Stimulated activated CD8-positive, alpha-beta memory T cell treated with anti-CD3 and anti-CD28 coated beads, Interleukin-12 subunit alpha, Interleukin-12 subunit beta, amount 100 ng/mL, for 1 hour (primary cell): ENCODE measurements at places on chromosomes 3 and 15.

DNA sequence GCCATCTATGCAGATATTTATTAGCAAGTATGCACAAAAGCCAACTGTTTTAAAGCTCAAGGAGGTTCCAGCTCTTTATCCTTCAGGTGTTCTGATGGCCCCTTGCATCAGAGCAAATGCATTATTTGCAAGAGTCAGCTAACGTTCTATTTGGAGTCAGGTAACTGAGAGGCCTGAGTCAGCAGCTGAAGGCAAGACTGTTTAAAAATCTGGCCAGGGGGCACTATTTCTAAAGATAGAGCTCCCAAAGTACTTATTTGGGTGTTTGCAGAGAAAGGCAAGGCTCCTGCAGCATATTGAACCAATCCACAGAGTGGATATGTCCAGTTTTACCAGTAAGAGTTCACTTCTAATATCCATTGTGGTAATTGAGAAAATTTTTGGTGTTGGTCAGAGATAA lies 146.1 kb downstream of the LRTM1 start:
- DNase-seq: no peak

GRCh38 chr3:59873576-59874230 lies 823.9 kb upstream of the CFAP20DC start:
- no peak for DNase-seq

GRCh38 chr15:41659855-41660234 lies 360 bp upstream of the MGA start:
- no peak for DNase-seq

DNA sequence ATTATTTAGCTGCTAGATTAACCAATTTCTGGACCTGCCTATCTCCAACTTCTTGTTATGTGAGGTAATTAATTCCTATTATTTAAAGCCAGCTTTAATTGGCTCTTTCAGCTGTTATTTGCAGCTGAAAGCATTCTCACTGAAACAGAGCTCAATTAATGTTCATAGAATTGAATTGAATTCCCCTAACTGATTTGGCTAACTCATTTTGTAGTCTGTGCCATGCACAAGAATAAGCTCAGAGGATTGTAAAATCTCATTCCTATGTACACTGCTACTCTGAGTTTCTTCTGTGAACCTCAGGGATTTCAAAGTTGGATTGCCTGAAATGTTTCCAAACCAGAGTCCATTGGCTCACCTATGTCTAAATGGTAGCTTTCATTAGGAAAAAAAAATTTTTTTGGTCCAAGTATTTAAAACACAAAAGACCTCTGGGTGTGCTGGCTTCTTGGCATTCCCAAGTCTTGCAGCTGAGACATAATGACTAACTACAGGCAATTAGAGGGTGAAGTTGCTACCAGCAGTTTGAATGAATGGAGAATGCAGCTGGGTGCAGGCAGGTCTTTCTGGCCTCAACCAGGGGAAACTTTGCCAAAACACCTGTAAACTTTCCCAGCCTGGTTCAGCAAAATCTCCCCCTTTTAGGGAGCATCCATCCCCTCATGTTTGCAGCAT lies 134.3 kb downstream of the EDEM1 start:
- no peak for DNase-seq

- no peak for DNase-seq
Measured at GRCh38 chr3:134810052-134810435, 15.0 kb downstream of the EPHB1 start.

GRCh38 chr15:77988347-77989295 lies 88.9 kb downstream of the TBC1D2B start:
- DNase-seq: no peak

- DNase-seq: no peak
Measured at GRCh38 chr3:30707825-30708224, 101.4 kb downstream of the TGFBR2 start.

DNA sequence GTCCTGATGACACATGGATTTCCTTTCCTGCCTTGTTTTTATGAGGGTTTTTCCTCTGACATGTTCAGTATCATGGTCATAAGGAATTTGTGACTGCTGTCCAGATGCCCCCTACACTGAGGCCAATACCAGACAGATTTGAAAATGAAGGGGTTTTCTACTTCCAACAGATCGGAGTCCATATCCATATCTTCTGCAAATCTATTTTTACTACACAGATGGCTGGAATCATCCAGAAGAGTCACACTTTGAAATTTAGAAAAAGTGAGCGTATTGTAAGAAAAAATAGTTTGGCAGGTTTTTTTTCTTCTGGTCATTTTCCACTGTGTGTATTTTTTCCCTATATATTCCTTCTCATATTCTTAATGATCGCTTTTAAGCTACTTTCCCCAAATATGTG lies 197.5 kb upstream of the LRRC3B start:
- no peak for DNase-seq

GRCh38 chr3:139527265-139527664 lies 12.3 kb downstream of the RBP1 start:
- no peak for DNase-seq

GRCh38 chr3:127043041-127043641 lies 60.2 kb downstream of the PLXNA1 start:
- no peak for DNase-seq

- DNase-seq: no peak
Measured at GRCh38 chr15:93417631-93418030, 328.6 kb upstream of the RGMA start.

DNA sequence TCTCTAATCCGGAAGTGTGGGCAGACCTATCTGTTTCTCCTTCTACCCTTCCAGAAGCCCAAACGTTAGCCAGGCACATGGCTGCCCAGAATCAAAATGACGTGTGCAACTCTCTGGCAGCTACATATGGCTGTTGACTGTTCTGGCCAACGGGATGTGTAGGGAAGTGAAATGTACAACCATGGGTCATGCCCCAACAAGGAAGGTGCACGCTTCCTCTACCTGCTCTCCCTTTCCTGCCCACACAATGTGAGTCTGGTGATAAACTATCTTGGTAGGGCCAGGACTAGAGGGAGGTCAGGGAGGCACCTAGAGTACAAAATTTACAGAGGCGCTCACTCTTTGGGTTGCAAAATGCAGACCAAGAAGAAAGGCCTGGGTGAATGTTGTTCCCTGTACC lies 495.9 kb upstream of the PROK2 start:
- DNase-seq: no peak

DNA sequence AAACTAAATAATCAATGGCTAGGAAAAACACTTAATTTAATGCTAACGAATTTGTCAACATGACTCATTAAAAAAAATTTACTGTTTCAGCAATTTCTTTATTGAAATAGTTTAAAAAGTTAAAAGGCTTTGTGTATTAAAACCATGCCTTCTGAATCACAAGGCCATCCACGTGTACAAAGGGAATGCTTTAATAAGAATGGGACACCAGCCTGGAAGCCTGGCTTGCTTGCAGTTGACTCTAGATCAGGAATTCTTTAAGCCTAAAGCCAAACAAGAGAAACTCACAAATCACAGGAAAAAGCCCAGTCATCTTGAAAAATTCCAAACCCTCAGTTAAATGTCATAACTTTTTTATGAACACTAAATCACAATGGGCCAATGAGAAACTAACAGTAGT lies 137.6 kb downstream of the PEAK1 start:
- no peak for DNase-seq

DNA sequence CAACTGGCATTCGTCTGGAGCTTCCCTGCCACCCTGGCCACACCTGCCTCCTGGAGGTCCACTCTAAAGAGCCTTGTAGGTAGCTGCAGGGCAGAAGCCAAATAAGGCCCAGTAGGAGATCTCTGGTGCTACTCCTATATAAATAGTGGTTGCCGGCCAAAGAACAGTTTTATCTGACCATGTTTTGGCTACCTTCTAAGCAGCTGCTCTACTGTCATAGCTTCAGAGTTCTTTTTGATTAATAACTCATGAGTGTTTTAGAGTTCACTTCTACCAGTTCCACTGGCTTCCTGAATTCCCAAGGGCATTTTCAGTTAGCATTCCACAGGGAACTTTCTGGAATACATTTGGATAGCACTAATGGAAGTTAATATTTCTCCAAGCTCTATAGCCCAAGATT lies 154.6 kb downstream of the B3GALNT1 start:
- DNase-seq: no peak

GRCh38 chr3:183375787-183376186 lies 52.6 kb downstream of the MCF2L2 start:
- no peak for DNase-seq

DNA sequence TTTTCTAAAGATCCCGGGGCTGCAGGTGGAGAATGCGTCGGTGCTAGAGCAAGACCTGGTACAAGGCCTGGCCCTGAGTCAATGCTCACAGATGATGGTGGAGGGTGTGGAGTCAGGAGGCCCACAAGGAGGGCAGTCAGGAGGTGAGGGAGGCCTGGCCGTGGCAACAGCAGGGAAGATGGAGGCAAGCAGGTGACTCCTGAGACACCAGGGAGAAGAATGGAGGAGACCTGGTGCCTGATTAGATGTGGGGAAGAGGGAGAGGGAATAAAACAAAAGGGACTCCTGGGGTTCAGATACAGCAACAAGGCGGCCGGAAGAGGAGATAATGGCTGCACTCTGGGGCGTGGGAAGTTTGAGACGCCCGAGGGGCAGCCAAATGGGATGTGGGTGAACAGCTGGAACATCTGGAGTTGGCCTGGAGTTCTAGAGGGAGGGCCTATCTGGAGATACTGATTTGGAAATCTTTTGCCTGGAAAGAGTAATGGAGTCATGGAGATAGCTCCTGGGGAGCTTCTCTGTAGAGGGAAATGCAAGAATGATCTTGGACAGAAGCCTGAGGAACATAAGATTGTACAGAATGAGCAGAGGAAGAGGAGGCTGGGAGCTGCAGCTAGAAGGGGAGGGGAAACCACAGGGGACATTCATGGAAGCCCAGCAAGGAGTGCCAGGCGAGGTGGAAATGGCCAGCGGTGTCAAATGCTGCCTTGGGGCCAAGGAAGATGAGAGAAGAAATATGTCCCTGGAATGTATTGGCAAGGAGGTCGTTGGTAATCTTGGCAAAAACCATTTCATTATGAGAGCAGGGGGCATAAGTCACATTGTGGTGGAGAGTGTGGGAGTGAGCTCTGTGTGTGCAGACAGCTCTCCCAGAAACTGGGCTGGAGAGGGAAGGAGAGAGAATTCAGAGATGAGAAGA lies 67.5 kb upstream of the CORO2B start:
- DNase-seq: no peak

GRCh38 chr3:32288819-32289218 lies 50.3 kb downstream of the CMTM8 start:
- no peak for DNase-seq

DNA sequence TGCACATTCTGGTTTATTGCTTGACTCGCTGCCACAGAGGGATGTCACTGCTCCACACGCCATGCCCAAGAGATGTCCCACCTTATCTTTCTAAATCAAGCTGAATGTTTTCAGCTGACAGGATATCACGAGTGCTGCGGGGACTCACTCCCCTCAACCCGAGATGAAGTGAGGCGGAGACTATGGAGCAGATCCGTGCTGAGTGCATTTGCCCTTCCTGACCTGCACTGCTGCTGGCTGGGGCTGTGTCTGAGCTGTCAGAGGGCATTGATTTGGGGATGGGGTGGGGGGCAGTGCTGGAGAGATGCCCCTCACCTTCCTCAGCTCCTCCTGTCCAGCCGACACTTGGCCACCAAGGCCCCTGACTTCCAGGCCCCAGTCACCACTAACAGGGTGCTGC lies 40.5 kb upstream of the CSPG4 start:
- DNase-seq: no peak

DNA sequence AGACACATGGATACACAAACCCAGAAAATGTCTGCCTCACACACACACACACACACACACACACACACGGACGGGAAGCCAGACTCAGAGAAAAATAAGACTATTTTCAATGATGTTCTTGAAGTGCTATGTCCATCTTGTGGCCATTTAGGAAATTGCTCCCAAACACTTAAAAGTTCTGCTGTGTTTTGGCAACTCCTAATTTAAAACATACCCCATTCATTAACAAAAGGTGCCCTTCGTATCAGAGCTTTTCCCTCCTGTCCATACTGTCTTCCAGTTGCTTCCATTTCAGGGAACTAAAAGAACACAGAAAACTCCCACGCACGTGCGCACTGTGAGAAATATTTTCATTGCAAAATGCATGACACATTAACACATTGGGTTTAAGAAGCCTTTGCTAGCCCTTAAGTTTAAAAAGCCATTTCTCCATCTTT lies 44.6 kb downstream of the SLC12A1 start:
- no peak for DNase-seq

DNA sequence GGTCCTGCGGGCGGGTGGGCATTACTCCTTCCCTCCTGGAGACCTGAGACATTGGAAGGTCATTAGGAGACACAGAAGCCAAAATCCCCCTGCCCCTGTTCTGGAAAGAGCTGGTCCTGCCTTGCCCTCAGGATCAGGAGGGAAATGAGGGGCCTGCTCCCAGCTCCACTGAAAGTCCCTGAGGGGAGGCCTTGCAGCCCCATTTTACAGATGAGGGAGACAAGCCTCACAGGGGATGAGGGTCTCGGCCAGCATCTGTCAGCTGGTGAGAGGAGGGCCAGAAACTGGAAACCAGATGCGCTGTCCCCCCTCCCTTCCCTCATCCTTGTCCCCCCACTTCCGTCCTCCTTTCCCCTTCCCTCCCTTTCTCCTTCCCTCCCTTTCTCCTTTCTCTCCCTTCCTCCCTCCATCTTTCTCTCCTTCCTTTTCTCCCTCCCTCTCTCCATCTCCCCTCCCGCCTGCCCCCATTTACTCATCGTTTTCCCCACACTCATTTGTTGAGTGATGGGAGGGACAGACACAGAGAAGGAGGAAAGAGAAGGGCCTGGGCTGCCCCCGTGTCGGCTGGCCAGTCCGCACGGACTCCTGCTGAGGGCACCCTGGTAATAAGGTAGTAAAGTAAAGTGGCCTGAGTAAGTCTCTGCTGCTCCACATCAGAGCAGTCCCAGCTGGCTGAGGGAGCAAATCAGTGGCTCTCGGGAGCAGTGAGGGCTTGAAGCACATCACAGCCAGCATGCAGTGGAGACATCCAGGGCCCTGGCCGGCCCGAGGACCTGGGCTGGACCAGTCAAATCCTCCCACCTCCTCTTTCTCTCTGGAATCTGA lies 112.4 kb upstream of the ALDH1A3 start:
- DNase-seq: no peak

DNA sequence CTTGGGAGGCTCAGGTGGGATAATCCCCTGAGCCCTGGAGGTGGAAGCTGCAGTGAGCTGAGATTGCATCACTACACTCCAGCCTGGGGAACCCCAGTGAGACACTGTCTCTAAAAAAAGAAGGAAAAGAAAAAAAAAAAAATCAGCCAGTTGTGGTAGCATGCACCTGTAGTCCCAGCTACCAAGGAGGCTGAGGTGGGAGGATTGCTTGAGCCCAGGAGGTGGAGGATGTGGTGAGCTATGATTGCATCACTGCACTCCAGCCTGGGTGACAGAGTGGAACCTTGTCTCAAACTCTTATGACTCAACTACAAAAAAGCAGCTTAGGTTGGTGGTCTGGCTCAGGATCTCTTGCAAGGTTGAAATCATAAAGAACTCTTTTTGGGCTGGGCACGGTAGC lies 19.3 kb upstream of the GPX1 start:
- DNase-seq: no peak

GRCh38 chr3:56829533-56829932 lies 27.8 kb upstream of the ARHGEF3 start:
- DNase-seq: no peak

DNA sequence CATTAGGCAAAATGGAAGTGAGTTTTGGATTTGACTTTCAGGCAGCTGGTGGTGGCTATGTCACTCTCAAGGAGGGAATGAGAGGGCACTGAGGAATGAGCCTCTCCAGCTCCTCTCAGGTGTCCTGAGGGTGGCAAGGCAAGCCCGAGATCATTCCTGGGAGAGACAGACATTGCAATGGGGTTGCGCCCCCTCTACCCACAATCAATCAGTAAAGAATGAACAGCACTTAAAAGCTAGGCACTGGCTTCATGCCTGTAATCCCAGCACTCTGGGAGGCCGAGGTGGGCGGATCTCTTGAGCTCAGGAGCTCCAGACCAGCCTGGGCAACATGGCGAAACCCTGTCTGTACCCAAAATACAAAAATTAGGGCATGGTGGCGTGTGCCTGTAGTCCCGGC lies 14.1 kb upstream of the SHF start:
- DNase-seq: no peak
